Caco-2 (cell line): ENCODE measurements at places on chromosomes 16 and 17. TPM values are rescaled to one million over a fixed set of nuclear protein-coding genes. Genes with fewer than 3 reads are reported as not detected.
A peak's percentile ranks its signal among the peaks of the same experiment; 100 is the strongest.

- no peak for DNase-seq
Measured at GRCh38 chr16:57604177-57604576, 24.3 kb upstream of the ADGRG1 start.

DNA sequence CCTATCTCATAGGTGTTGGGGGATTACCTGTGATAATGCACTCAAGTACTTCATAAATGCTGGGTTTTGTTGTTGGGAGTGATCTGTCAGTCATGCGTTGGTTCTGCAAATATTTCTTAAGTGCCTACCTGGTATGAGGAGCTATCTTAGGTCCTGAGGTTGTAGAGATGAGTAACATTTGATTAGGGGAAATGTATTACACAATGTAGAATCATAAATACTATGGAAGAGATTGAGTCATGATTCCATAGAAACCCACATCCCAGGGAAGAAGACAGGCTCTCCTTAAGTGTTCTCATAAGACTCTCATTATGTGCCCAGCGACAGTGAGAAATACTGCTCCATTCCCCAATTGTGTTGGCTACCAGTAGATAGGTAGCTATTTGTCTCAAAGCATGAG is 240.1 kb downstream of the FTO start:
- DNase-seq: no peak

- no peak for DNase-seq
Measured at GRCh38 chr17:41153856-41154255, 4.2 kb upstream of the KRTAP4-5 start.

- DNase-seq: peak; percentile 56
Measured at GRCh38 chr16:67884684-67885083, at the start of gene NRN1L. TSS of gene NRN1L (plus strand) at chr16:67884885. CDS start at chr16:67884904, 19 bp downstream.

DNA sequence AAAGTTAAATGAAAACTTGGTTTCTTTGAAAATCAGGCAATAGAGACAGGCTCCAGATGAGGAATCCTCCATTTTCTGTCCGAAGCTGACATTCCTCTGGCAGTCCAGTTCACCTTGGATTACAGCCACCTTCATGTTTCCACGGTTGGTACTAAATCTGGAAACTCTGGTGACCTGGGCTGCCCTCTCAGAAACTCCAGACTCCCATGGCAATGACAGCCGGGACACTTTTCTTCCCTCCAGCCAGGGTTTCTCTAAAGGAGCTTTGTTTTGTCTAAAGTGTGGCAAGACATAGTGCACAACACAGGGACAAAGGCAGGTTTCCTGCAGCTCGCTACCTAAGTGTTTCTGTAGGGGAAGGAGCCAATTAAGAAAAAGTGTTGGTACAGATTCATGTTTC is 36.0 kb downstream of the CLUAP1 start:
- DNase-seq: no peak

Gene CLEC19A
- total RNA-seq: not detected in 2 replicates

Gene CCL1
- not detected in 2 replicates for total RNA-seq

GRCh38 chr16:67184995-67185650 is 1.4 kb upstream of the MATCAP1 start:
- peak; percentile 95 for DNase-seq
